ENCODE measurements at places on chromosomes 16 and 17.

DNA sequence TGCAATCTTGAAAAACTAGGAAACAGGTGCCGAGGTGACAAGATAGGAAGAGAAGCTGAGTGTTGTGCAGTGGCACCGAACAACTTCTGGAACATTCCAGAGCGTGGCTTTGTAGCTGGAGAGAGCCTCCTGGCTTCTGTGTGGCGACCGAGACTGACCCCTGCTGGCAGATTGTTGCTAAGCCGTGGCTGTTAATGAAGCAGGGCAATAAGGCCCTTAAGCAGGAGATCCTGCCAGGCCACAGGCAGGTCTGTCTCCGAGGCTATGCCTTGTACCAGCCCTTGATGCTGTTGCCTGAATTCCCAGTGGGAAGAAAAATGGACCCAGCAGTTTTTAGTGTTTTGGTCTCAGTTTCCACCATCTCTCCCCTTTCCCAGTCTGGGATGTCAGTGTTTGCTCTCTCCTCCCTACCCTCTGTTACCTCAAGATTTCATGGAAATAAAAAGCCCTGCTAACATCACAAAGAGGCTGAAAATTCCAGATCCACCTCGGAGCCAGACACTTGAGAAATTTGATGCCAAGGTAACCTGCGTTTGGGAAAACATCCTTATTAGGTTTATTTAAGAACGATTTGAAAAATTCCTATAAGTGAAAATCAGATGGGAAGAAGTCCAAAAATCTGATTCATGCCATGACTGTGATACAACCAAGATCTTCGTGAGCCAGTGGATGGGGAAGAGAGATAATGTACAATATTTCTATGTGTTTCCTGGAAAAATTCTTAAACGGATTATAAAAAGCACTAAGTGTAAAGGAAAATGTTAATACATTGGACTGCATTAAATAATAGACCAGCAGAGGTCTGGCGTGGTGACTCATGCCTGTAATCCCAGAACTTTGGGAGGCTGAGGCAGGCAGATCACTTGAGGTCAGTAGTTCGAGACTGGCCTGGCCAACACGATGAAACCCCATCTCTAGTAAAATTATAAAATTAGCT lies 265.1 kb downstream of the PRKCA start:
- DNase-seq, result peak; percentile 42

GRCh38 chr16:78372277-78372676 lies 272.8 kb downstream of the WWOX start:
- no peak for DNase-seq

DNA sequence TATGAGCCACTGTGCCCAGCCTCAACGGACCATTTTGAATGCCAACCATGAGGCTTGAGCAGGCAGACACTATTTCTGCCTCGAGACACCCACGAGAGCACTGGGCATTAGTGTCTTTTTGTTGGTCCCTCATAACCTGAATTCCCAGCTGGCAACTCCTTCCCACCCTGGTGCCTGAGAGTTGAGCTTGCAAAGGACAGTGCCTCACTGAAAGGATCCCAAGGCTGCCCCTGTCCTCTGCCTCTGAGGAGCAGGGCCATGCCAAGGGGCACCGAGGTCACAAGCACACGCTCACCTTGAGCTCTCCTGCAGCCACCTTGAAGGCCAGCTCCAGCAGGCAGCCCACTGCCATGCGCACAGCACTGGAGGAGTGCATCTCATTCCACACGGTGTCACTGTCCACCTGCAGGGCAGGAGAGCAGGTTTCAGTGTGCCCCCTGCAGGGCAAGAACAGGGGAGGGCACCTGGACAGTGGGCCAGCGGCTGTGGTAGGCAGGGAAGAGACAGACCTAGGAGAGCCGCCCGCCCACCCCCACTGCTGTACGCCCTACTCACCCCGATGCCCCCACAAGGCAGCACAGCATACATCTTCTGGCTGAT lies 12.8 kb downstream of the G6PC3 start:
- DNase-seq, result no peak

DNA sequence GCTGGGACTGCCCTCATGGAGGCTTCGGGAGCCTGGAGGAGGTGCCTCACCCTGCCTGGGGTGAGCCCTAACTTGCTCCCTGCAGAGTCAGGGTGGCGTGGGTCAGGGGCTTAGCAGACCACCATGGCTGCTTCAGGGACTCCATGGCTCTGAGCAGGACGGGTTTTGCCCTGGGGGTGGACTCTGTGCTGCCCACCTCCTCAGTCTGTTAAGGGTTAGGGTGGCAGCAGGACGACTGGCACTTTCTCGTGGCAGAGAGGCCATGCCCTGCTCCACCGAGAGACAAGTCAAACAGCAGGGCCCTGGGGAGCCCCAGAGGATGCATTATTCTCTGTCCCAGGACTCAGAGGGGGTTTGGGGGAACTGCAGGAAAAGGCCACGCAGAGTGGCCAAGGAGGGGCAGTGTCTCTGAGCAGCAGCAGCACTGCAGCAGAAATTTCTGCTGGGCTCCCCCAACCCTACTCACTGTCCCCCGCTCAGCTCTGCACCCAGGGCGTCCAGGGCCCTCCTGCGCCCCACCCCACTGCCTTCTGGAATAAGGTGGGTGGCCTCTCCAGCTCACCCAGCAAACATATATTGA lies 1.8 kb upstream of the PRSS22 start:
- no peak for DNase-seq

GRCh38 chr17:71360301-71360700 lies 760.5 kb upstream of the SOX9 start:
- no peak for DNase-seq
